Activated T-cell treated with anti-CD3 and anti-CD28 coated beads, Interleukin-2, amount 50 U/mL, for 72 hours (primary cell): ENCODE measurements at places on chromosomes 16 and 17. TPM values are rescaled to one million over a fixed set of nuclear protein-coding genes. Genes with fewer than 3 reads are reported as not detected.
A peak's percentile ranks its signal among the peaks of the same experiment; 100 is the strongest.

C17orf100 gene
- total RNA-seq, result 1.8 TPM

TIMP2 gene
- 2.6 TPM for total RNA-seq

SNX20 gene
- 49.9 TPM for total RNA-seq

CES4A gene
- total RNA-seq, result 38.8 TPM

NGFR gene
- 0.28 TPM for total RNA-seq

CD300LB gene
- total RNA-seq, result not detected

MYL4 gene
- not detected for total RNA-seq

CA7 gene
- not detected for total RNA-seq

SLC5A2 gene
- total RNA-seq, result not detected

TMEM235 gene
- not detected for total RNA-seq

GRCh38 chr17:10121971-10122707, 76.3 kb downstream of the GAS7 start:
- no peak for DNase-seq

DNA sequence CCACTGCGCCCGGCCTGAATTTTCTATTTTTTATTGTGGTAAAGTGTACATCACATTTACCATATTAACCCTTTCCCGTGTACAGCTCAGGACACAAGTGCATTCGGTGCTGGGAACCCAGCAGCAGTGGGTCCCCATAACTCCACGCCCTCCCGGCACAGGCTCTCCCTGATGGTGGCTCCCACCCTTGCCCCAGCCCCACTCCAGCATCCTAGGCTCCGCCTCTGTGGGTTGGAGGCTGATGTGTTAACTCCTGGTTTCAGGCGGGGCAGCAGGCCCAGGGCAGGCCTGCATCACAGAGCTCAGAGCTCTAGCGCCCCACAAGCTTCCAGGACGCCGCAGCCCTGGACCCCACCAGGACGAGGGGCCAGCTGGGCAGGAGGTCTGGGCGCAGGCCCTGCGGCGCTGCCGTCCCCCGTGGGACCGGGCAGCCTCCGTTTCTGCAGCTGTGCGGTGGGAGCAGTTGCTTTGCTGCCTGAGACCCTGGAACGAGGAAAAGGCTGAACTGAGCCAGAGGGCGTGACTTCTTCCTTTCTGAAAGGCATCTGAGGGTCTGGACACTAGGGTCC, 19.6 kb downstream of the ZFPM1 start:
- no peak for DNase-seq

DNA sequence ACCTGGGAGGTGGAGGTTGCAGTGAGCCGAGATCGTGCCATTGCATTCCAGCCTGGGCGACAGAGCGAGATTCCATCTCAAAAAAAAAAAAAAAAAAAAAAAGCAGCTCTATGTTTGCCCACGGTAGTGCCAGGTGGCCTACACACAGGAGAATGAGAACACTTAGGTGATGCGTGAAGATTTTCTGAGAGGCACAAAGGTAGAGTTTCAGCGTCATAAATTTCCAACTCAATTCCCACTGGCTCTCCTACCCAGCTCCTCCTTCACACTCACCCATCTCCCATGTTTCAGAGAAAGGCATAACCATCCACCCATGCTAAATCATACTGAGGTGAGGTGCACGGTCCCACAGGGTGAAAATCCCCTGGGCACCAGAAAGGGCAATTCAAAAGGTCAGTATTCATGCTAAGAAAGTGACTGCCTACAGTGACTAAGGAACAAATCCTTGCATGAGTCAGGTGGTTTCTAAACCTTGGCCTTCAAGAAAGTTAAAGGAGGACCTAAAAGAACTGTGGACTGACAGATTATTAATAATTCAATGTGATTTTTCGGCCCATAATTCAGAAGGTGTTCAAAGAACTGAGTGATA, 4.8 kb downstream of the DCAKD start:
- no peak for DNase-seq

DNA sequence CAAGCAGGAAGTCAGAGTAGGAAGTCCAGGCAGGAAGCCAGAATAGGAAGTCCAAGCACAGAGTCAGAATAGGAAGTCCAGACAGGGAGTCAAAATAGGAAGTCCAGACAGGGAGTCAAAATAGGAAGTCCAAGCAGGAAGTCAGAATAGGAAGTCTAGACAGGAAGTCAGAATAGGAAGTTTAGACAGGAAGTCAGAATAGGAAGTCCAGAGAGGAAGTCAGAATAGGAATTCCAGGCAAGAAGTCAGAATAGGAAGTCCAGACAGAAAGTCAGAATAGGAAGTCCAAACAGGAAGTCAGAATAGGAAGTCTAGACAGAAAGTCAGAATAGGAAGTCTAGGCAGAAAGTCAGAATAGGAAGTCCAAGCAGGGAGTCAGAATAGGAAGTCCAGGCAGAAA, 105.3 kb upstream of the C16orf82 start:
- DNase-seq, result no peak

DNA sequence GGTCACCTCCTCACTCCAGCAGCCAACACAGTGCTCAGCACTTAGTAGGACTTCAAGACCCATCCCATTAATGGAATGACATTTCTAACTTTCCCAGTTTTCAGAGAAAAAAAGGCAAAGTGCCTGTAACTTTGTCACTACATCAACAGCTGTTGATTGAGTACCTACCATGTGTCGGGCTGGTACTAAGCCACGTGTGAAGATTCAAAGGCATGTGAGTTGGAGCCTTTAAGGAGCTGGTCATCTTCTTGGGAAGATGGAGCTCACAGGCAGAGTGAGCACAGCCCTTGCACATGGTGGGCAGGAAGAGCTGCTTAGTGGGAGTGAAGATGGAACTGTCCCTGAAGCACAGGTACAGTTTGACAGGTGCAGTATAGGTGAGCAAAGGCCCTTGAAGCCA, 88.6 kb downstream of the GNAO1 start:
- no peak for DNase-seq

- no peak for DNase-seq
These were observed 4.2 kb downstream of the MVD start for GRCh38 chr16:88658714-88659113.

GRCh38 chr17:42548993-42549755, 3.5 kb upstream of the HSD17B1 start:
- no peak for DNase-seq

DNA sequence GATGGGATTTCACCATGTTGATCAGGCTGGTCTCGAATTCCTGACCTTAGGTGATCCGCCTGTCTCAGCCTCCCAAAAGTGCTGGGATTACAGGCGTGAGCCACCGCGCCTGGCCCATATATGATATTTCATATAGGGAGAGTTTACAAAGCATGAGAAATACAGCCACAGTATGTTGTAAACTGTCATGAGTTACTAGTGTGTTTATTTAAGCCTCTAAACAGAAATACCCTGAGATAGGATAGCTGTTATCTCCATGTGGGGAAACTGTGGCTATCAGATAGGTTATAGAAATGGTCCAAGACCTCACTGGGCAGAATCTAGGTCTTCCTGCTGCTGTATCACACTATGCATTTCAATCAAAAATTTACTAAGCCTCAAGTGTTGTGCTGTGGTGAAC, 2.1 kb upstream of the CDK5RAP3 start:
- no peak for DNase-seq

- DNase-seq, result no peak
These were observed 40.6 kb upstream of the HOXB13 start for GRCh38 chr17:48769009-48769675.

DNA sequence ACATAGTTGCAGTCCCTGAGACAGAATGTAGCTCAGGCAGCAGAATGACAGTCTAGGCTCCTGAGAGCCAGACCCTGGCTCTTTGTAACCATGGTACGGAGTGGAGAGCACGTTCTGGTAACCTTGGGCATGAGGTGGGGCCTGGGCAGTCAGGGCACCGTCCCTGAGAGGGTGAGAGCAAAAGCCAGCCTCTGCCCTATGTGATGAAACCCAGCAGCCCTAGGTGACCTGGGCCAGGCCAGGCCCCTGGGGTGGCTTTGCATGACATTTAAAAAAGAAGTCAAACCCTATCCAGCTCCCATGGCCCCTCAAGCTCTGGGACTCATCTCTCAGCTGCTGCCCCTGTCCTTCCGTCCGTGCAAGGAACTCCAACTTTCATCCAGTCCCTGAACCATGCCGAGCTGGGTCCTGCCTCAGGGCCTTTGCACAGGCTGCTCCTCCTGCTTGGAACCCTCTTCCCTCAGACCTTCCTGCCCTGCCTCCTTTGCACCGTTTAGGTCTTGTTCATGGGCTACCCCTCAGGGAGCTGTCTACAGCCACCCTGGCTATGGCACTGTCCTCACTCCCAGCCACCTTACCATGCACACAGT, 188.6 kb downstream of the NTN1 start:
- DNase-seq, result no peak

- no peak for DNase-seq
These were observed 15.5 kb downstream of the MAP1LC3B start for GRCh38 chr16:87407511-87408112.

DNA sequence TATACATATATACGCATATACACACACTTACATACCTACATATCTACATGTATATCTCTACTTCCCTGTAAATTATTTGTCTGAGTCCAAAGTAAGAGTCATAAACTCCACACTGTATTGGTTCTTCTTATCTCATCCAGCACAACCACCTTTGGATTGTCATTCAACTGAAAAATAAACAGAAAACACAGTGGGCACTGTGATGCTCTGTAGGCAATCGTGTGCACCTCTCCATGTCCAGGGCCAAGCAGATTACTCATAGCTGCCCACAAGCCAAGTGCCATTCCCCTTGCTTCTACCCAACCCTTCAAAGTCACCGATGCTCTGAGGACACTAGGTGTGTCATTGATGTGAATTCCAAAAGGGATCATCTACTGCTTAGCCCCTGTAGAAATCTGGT, 12.9 kb upstream of the TEKT3 start:
- no peak for DNase-seq

DNA sequence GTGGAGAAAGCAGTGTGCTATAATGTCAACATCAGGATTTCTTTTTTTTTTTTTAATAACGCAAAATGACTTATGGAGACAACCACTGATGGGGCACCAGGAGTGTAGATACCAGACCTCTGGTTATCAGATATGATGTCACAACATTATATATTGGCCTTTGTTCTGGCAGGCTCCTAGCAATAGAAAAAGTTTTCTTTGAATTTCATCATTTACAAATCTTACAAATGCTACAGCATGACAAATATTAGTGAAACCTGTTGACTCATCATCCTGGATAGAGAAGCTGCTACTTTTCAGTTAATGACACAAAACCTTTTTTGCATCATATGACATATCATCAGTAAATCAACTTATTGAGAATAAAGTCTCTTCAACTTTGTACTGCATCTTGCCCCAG, 6.1 kb downstream of the THUMPD1 start:
- no peak for DNase-seq

DNA sequence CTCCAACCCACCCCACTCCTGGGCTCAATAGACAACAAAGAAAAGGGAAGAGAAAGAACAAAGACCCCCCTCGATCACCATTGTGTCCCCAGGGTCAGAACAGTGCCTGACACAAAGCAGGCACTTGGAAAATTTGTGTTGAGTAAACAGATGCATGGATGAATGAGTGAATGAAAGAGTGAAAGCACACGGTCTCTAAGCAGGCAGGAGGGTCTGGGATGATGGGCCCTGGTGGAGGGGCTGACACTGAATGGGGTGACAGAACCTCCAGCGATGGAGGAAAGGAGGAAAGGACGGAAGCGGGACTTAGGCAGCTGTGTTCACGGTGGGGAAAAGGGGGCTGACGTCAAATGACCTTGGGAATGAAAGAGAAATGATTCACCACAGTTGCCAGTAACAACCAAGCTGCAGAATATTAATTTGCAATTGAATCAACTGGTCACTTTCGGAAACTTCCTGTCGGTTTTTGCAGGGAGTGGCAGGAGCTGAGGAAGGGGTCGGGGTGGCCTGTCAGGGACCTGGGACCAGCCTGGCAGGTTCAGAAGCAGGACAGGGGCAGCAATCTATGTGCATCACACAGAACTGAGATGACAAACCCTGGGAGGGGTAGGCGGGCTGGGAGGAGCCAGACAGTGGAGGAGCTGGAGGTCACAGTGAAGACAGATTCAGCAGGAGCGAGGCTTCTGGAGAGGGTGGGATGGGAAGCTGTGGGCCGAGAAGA, 6.7 kb upstream of the GAST start:
- no peak for DNase-seq

DNA sequence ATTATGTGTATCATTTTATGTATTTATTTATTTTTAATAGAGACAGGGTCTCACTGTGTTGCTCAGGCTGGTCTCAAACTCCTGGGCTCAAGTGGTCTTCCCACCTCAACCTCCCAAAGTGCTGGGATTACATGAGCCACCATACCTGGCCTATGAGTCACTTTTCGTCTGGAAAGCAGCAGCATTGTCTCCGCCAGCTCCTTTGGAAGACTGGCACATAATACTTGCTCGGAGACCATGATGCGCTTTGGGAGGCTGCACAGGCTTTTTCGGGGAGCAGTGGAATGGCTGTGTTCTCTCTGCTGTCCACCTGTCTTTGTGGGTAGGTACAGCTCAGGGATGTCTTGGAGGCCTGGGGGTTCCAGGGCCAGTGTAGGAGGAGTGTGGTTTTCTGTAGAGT, 102.2 kb downstream of the AATF start:
- DNase-seq, result no peak

GRCh38 chr17:71942626-71943025, 178.2 kb upstream of the SOX9 start:
- DNase-seq, result no peak

DNA sequence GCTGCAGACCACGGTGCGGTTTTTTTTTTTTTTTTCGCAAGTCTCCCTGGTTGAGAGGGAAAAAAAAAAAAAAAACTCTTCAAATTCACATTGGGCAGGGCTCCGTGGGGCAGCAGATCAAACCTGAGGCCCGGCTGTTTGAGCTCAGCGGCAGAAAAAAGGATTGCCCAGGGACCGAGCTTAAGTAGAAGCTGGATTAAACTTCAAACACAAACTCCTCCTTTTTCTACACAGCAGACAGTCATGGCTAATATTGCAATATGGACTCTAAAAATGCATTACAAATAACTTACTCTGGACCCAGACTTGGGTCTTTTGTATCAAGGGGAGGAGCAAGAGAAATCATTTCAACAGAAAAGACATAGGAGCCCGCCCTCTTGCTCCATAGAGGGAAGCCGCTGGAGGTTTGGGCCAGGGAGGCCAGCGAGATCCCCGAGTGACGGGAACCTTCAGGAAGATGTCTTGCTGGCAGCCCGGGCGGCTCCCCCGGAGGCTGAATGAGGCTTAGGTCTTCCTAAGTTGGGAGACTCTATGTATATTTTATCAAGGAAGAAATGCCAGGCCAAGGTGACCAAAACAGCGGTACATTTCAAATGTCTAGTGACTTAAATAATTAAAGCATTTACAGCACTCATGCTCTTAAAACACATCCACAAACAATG, 167.7 kb downstream of the ZNF423 start:
- no peak for DNase-seq

- DNase-seq, result peak; percentile 33
These were observed 54.4 kb upstream of the RCVRN start for GRCh38 chr17:9959377-9959981.

- DNase-seq, result no peak
These were observed 30.1 kb upstream of the HAPSTR1 start for GRCh38 chr16:9061358-9061813.
